ENCODE measurements at places on chromosomes 6 and 20. TPM values are rescaled to one million over a fixed set of nuclear protein-coding genes. Genes with fewer than 3 reads are reported as not detected.

Gene FKBP5
- total RNA-seq: 23.6 TPM

DNA sequence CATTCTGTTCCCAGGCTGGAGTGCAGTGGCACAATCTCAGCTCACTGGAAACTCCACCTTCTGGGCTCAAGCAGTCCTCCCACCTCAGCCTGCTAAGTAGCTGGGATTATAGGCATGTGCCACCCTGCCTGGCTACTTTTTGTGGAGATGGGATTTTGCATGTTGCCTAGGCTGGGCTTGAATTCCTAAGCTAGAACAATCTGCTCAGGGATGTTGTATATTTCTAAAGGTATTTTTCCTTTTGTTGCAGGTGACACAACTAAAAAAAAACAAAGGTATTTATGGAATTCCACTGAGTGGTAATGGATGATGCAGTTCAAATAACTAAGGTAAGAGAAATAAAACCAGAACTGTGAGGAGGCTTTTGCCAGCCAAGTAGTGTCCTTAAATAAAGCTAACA lies 49.7 kb downstream of the PTPRA start:
- no peak for DNase-seq

DNA sequence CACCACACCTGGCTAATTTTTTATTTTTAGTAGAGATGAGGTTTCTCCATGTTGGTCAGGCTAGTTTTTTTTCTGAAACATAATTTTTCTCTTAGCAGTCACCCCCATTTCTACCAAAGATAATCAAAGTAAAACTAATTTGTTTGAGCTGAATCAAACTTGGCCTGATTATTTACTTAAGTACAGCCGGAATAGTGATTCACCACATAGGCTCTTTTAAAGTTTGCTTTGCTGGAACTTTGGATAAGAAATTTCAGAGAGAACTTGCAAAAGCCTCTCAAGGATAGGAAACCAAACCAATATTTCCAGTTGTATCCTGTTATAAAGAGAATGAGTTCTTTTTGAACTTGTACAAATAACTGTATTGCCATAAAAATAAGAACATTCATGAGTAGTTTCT lies 105.0 kb upstream of the SYNCRIP start:
- DNase-seq: no peak

GRCh38 chr20:36399147-36399968 lies 93.2 kb downstream of the DLGAP4 start:
- no peak for DNase-seq

DNA sequence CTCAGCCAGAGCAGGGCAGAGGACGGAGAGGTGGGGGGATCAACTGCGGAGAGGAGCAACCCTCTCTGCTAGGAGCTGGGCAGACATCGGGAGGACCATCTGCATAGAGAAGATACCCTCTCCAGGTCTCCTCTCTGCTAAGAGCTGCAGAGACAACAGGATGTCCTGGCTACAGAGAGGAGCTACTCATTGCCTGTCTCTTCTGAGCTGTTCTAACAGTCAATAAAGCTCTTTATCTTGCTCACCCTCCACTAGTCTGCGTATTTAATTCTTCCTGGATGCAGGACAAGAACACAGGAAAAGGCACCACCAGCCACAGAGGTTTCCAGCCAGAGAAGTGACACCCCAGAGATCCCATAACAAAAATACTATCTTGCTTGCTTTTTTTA lies 871.1 kb upstream of the GJE1 start:
- no peak for DNase-seq

DNA sequence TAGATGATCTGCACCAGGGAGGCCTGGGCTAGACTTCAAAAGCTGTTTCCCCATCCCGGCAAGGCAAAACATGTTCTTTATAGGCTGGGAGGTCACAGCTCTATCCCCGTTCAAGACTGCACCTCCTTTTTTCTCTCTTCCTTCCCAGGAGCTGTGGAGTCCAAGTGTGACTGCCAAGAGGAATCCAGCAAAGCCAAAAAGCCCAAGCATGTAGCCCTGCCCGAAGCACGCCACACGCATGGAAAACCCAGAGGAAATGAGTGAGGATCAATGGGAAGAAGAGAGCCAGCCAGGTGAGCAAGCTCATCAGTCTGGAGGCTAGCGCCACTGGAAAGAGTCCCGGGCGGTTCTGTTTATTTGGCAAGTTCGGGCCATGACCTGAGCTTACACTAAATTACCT lies 240.4 kb downstream of the PRL start:
- DNase-seq: no peak

Measured in sciatic nerve (tissue), 2 donors.